ENCODE measurements at places on chromosomes 6 and 20.
A peak's percentile ranks its signal among the peaks of the same experiment; 100 is the strongest.

GRCh38 chr6:14464055-14464454, 346.5 kb downstream of the CD83 start:
- DNase-seq, result no peak

DNA sequence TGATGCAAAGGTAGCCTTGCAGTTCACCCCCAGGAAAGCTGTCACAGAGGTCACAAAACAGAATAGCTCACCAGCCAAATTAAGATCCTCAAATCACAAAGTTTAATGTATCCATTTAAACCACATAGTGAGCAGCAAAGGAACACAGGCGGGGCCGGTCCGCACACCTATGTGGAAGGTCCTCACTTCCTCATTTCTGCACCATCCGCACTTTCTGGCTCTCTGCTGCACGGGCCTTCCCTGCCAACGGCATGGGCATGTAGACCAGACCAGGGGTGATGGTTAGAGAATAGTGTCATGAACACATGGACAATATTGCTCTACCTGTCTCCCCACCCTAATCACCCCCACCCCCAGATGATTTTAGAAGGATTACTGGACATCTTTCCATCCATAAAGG, 12.1 kb upstream of the TBXT start:
- DNase-seq, result no peak

DNA sequence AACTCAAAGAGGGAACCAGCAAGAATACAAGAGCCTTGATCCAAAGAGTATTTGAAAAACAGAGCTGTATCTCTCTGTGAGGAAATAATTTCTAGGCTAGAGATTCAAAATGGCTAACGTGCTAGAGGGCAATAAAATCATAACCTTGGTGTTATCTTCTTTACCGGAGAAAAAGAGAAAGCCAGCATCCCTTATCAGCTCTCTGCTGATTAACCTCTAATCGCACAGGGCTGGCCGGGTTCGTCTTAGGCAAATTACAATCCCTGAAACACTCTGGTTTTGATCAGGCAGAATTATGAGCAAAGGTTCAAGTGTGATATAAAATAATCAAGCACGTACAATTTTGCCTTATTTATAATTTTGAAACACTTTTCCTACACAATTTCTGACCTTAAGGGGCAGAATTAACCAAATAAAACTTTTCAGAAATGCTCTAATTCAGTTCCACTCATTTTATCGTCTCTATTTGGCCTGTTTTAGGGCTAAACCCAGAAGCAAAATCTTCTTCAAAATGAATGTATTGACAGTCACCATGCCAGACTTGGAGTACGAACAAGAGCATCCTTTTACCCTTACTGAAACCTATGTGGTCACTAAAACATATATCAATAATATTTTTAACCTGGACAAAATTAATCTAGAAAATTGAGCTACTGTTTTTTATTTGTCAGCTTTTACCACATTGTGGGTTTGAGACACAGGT, 13.7 kb downstream of the PSMB9 start:
- no peak for DNase-seq

DNA sequence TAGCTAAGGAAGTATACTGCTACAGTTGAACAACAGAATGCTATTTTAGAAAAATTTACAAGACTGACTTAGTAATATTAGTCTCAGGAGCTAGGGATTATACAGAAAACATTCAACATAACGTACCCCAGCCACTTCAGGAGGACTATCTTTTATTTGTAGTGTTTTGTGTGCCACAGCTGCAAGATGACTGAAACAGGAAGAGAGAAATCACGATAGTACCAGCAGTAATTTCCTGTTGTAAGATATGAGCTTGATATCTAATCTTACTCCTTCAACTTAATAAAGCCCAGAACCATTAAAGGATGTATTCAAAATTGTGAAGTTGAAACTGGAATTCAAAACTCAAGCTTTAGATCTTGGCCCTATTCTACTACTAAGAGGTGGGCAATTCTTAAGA, 42.1 kb downstream of the SLC35A1 start:
- peak; percentile 5 for DNase-seq

DNA sequence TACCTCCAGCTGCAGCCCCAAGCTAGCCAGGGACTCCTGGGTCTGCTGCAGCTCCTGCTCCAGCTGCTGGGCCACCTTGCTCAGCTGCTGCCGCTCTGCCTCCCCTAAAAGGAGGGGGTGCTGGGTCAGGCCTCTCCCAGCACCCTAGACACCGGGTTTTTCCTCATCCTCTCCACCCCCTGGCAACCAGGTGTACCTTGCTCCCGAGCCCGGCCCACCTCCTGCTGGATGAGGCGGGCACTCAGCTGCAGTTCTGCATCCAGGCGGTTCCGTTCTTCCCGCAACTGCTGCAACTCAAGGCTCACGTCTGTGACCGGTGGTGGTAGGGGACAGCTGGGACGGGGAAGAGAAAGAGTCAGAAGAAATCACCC, 6.1 kb upstream of the PSORS1C2 start:
- no peak for DNase-seq

- no peak for DNase-seq
Observed at GRCh38 chr6:39471954-39472659, 149.6 kb upstream of the KCNK16 start.

GRCh38 chr6:111210194-111210728, 123.0 kb downstream of the SLC16A10 start:
- no peak for DNase-seq

GRCh38 chr6:159082039-159082815, 37.4 kb upstream of the TAGAP start:
- no peak for DNase-seq

DNA sequence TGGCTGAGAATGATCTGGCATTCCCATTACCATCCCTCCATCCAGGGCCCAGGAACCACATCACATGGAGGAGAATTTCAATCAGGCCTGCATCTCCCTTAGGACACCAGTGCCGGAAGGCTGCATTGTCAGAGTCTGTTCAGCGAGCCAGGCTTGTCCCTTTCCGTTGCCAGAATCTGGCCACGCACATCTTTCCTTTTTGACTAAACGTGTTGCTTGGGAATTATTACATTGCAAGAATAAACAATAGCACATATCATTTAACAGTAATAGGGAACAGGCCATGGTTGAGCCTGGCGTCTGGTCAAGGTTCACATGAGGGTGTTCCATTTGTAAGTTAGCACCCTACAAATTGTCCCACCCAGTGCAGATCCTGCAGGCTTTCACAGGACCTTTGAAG, 42.8 kb downstream of the SOBP start:
- no peak for DNase-seq

GRCh38 chr6:51398064-51398705, 579.5 kb downstream of the TFAP2B start:
- DNase-seq, result no peak

DNA sequence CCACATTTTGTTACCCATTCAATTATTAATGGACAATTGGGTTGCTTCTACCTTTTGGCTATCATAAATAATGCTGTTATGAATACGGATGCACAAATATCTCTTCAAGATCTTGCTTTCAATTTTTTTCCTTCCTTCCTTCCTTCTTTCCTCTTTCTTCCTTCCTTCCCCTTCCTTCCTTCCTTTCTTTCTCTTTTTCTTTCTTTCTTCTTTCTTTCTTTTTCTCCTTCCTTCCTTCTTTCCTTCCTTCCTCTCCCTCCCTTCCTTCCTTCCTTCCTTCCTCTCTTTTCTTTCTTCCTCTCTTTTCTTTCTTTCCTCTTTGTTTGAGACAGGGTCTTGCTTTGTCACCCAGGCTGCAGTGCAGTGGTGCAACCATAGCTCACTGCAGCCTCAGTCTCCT, 39.2 kb downstream of the ZNF184 start:
- DNase-seq, result no peak

DNA sequence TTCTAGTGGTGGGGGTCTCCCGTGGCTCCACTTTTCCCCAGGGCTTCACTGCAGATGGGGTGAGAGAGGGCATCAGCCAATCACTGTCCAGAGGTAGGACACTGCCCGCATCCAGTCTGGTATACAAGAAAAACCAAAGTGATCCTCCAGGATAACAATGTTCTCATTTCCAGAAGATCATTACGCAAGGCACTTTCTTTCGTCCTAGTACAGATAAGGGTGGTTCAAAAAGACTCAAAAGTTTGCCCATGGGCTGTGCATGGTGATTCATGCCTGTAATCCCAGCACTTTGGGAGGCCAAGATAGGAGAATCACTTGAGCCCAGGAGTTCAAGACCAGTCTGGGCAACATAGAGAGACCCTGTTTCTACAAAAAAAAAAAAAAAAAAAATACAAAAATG, 16.4 kb downstream of the GMDS start:
- no peak for DNase-seq

DNA sequence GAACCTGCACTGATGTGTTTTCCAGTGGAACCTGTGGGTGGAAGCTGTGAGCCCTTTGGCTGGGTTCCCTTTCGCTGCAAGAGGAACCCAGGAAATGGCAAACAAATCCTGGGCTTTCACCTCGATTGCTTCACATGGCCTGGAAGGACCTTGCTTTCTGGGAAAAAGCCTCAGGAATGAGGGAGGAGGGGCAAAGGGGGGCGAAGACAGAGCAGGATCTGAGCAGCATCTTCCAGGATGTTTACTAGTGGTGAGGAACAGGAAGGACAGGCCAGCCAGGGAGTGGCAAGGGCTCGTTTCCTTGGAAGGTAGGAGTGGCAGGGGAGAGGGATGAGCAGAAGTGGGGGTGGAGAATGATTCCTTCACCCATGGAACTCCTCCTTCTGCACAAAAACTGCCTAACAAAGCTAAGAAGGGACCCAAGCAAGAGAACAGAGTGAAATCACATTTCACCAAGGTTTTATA, 5.9 kb downstream of the SLC2A10 start:
- no peak for DNase-seq

- peak; percentile 10 for DNase-seq
Observed at GRCh38 chr6:87139236-87139635, 16.1 kb upstream of the ZNF292 start.

- DNase-seq, result no peak
Observed at GRCh38 chr20:32534661-32535240, 50.4 kb downstream of the NOL4L start.

GRCh38 chr6:137136065-137136464, 37.4 kb downstream of the IL22RA2 start:
- no peak for DNase-seq

GRCh38 chr20:53691060-53691810, 97.6 kb upstream of the ZNF217 start:
- DNase-seq, result no peak

DNA sequence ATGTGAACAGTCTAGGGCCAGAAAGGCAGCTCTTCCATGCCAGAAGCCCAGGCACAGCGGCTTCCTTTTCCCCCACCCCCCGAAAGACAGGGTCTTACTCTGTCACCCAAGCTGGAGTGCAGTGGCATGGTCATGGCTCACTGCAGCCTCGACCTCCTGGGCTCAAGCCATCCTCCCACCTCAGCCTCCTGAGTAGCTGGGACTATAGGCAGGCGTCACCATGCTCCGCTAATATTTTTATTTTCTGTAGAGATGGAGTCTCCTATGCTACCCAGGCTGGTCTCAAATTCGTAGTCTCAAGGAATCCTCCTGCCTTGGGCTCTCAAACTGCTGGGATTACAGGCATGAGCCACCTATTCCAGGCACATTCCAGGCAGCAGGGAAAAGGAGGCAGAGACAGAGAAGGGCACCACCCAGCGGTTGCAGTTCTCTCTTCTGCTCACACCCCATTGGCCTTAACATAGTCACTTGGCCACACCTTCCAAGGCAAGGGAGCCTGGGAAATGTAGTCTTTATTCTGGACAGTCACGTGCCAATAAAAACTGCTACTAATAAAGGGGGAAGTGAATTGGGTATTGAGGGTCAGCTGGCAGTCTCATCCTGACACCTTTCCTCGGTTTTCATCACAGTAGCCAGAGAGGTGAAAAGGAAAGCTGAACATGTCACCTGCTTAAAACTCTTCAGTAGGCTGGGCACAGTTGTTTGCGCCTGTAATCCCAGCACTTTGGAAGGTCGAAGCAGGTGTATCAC, 205.9 kb downstream of the ZMYND8 start:
- peak; percentile 24 for DNase-seq

DNA sequence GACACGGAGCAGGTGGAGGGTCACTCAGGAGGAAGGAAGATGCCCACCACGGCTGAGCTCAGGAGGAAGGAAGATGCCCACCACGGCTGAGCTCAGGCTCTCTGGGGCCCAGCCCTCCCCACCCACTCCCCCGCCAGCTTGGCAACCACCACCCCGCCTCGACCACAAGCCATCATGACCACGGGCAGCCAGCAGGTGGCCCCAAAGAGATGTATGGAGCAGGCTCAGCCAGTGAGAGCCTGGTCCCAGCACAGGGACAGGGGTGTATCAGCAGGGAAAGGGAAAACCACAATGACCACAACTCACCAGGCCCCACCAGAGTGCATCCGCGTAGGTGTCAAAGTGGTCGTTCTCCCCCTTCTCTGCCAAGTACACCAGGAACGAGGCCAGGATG, 30.4 kb downstream of the KCNQ2 start:
- DNase-seq, result no peak

DNA sequence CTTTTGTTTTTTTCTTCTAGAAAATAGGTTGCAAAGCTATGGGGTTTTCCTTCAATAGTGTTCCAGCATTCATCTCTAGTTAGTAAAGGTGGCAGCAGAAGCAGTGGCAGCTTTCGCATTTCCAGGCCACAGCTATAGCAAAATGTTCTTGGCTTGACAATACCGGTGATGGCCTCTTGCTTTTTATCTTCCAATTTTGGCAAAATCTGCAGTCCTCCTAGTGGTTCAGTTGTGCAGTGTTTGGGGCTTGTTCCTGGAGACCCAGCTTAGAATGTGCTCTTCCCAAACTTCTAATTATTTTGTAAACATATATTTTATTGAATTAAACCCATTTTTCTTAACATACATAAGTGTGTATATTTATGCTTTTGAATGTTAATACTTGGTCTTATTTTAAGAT, 370.6 kb upstream of the MAN1A1 start:
- no peak for DNase-seq

DNA sequence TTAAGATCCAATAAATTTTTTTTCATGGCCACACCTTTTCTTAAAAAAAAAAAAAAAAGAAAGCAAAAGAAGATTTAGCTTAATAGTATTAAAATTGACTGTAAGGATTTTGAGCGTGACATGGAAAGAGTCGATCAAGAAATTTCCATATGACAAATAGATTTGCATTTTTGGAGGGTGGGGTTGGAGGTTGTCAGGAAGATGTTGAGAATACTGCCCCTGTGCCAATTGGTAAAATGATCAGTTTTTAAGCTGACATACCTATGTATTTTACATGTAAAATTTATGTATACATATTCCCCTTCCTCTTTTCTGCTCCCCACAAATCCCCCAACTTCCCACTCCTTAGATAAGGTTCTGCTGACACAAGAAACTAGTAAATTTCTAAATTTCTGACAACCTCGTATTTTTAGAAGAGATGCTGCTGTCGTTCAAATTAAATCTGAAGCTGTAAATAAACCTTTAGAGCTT, 520.9 kb downstream of the CD83 start:
- DNase-seq, result no peak

GRCh38 chr6:44868335-44868668, 459.8 kb upstream of the RUNX2 start:
- no peak for DNase-seq

DNA sequence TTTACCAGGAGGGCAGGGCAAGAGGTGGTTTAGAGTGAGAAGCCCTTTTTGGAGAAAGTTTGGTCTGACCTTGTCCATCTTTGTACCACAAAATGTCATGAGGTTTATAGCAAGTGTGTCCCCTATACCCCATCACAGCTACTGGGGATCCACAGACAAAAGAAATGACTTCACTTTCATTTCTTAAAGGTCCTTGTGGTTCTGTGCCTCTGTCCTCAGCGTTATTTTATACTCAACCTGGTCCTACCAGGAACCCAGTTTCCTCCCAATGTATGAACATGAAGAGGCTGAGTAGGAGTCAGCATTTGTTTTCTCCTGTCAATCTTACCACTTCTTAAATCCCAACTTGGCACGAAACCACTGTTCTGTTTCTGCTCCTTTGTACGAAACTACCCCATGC, 157.6 kb downstream of the NFATC2 start:
- DNase-seq, result no peak

- no peak for DNase-seq
Observed at GRCh38 chr20:13174402-13174801, 46.7 kb upstream of the ISM1 start.

Measured in pulmonary artery endothelial cell (primary cell).